ENCODE measurements at places on chromosomes 6 and 20.
A peak's percentile ranks its signal among the peaks of the same experiment; 100 is the strongest.

GRCh38 chr6:140202964-140203515 is 828.6 kb upstream of the CITED2 start:
- no peak for DNase-seq

DNA sequence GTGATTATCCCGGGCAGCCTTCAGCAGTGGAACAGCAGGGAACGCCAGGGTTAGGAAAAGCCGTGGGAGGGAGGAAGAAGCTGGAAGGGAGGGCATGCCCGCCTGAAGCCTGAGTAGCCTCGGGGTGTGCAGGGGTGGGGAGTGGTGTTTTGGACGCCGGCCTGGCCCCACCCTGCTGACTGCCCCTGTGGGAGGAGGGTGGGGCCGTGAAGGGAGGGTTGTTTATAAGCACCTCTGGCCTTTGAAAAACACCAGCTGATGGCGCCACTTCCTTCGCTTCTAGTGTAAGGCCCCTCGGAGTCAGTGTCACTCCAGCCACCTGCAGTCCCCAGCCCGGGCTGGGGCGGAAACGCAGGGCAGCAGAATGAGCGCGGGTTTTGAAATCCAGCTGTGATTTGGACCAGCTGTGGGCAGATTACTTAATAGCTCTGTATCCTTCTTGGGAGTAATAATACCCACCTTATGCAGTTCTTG is 52.8 kb upstream of the BMP6 start:
- no peak for DNase-seq

DNA sequence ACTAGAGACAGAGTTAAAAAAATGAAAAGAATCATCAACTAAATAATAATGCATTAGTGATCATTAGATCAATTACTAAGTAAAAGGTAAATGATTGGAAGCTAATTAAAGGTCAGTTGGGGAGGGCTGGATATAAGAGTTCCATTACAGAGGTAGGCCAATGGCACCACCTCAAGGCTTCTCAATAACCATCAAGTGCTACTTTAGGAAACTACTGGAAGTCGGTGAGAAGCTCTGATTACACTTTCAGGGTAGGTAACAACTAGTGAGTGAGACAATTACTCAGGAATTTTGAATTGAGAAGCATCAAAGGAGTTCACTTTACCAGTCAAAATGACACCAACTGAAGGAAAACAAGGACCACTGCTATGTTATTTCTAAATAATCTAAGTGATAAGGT is 90.2 kb upstream of the HDAC2 start:
- no peak for DNase-seq

GRCh38 chr6:11766043-11766442 is 12.6 kb downstream of the ADTRP start:
- DNase-seq, result no peak

DNA sequence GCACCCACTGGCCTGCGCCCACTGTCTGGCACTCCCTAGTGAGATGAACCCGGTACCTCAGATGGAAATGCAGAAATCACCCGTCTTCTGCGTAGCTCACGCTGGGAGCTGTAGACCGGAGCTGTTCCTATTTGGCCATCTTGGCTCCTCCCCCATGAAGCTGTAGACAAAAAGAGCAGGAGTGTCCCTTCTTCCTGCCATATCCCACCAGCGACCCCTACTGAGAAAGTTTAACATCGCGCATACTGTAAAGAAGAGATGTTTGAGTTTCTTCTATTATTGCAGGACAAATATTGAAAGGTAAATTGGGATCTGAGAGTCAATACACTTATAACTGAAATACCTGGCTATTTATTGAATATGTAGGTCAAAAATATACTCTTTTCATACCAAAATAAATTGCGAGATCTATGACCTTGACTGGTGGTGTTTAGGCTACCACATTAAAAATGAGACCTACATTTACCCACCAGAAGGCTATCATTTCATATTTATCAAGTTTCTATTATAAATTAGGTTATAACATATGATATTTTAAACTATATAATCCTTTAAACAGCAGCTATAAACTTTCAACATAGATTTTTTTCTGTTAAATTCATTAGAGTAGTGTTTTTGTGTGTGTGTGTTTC is 586.3 kb downstream of the HTR1B start:
- no peak for DNase-seq

GRCh38 chr6:43724914-43725642 is 37.5 kb upstream of the MRPS18A start:
- peak; percentile 85 for DNase-seq

DNA sequence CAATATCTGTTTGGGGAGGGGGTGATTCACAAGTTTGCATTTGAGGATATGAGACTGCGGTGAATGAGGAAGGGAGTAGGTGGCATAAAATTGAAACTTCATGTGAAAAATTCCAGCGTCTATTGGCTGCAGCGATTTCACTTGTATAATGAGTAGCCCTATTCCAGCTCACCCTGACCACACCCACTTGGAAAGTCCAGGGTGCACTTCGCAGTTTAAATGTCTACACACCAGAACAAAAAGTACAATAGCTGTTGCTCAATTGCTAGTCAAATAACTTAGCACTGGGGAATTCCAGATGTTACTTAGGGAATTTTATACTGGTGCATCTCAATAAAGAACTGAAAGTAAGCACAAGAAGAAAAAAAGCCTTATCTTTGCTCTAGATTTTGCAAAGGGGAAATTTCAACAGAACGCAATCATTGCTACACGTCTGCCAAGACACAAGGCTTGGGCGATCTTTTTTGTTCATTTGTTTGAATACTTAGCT is 6.3 kb downstream of the TNFAIP3 start:
- DNase-seq, result peak; percentile 89

All from activated naive CD4-positive, alpha-beta T cell treated with anti-CD3 and anti-CD28 coated beads, Interleukin-2, amount 50 U/mL, for 16 hours (primary cell).